ENCODE measurements at places on chromosomes 6 and 20.

DNA sequence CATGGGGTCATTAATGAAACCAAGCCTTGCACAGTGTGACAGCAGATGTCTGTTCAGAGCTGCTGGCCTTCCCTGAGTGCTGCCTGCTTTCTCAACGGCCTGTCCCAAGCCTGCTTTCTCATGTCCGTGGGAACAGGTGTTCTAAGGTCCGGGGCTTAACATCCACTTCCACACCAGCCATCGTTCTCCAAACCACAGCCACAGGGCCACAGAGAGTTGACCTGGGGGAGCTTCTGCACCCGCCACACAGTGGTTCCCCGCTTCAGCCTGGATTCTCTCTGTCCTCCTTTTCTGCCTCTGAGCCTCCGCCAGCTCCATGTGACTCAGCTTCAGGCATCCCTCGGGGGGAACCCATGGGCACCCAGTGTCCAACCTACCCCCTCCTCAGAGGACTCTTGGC lies 26.9 kb upstream of the PPP1R3G start:
- DNase-seq: no peak

- DNase-seq: no peak
Observed at GRCh38 chr6:169384291-169384690, 130.6 kb upstream of the THBS2 start.

DNA sequence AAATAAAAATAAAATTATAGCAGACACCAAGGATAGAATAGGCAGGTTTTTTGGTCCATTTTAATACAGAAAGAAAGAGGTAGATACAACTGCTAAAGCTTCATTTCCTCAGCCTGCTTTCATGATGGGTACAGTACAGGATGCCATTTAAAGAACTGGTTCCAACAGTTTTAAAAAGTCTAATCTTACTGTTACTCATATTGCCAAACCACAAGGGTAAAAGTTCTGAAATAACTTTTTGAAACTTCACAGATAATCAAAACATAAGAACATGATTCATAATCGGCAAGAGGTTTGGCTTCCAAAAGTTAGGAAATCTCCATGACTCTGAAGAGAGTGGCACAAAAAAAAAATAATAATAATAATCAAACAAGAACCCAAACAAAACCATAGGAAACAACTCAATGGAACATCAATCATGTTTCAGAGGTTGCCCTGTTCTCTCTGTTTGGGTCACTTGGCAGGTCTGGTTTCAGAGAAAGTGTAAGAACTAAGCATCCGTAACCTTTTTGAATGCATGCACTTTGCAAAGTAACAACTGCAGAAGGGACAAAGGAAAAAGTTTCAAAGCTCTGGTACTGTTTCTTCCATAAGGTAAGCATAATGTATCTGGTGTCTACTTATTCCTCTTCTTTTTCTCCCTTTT lies 79.7 kb downstream of the SMLR1 start:
- no peak for DNase-seq

- no peak for DNase-seq
Observed at GRCh38 chr6:72977114-72977513, 248.2 kb downstream of the KHDC1L start.

- DNase-seq: no peak
Observed at GRCh38 chr6:89348372-89348771, 4.2 kb downstream of the UBE2J1 start.

GRCh38 chr6:129331450-129332138 lies 378.4 kb downstream of the ARHGAP18 start:
- DNase-seq: no peak

DNA sequence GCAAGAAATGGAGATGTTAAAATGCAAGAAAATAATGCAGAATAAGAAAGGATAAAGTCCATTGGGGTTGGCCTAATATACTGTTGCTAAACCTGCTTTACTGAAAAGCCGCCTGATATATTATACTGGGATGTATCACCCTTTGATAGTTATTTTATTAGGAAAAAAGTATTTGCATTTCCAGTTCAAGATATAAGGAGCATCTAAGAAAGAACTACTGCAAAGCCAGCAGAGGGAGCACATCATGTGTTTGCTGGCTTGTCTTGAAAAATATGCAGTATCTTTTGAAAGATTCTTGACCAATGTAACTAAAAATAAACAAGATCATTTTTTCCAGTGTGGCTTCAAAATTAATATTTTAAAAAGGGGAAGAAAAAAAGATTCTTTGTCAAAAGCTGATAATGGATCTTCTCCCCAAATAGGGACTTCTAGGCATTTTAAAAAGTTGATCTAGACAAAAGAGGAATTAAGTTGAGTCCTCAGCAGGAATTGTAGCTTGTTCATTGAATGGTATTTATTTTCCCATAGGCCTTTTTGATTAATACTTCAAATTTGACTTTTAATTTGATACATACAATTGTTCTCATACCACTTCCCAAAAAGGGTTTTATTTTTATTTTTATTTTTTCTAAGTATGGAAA lies 214.9 kb downstream of the ZFAND3 start:
- no peak for DNase-seq
